ENCODE measurements at places on chromosomes 5 and 9.

DNA sequence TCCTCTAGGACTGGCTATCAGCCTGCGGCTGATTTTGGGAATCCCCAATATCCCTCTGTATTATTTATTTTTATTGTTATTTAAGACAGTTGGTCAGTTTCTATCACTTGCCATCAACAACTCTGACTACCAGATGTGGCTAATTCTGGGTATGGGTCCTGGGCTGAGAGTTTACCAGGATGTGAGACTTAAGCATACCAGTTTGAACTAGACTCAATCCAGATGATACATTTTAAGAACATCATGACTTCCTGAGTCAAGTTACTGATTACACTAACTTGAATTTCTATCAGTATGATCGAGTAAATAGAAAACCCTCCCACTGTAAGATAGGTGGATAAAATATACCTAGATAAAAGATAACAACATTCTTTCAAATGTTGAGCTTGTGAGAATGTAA lies 634.0 kb downstream of the MAT2B start:
- no peak for DNase-seq

- DNase-seq: no peak
Observed at GRCh38 chr5:115262011-115262320, 711 bp downstream of the PGGT1B start.

DNA sequence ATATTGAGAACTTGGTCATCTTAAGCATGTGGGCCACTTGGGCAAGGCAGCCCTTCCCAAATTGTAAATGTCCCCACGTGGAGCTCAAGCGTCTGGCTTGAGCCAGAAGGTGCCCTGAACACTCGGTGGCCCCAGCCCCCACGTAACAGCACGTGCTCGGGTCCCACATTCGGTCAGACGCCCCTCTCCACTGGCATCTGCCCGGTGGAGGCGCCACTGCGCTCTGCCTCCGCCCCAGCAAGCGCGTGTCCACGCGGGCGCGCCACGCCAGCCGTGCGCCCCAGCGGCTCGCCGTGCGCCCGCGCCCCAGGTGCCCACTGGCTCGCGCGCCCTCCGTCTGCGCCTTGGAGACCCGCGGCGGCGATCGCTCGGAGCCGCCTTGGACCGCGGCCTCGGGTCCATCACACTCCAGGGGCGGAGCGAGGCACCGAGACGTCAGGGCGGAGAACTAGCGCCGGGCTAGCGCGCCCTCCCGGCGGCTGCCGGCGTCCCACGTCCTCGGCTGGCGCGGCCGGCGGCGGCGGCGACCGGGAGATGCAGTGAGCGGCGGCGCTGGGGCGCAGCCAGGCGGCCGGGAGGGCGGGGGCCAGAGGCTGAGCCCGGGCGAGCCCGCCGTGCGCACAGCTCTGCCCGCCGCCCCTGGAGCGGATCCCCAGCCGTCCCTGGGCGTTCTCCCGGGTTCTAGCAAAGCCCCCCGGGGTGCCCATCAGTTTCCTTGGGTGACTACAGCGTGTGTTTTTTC lies at the start of gene PALM2AKAP2:
Gene PALM2AKAP2 (plus strand): TSS at position 488 of the 742 bp plus-strand sequence. CDS start 291 bp downstream, outside the sequence.
- DNase-seq: peak; percentile 1

GRCh38 chr5:118440496-118440895 lies 547.9 kb downstream of the DTWD2 start:
- no peak for DNase-seq

DNA sequence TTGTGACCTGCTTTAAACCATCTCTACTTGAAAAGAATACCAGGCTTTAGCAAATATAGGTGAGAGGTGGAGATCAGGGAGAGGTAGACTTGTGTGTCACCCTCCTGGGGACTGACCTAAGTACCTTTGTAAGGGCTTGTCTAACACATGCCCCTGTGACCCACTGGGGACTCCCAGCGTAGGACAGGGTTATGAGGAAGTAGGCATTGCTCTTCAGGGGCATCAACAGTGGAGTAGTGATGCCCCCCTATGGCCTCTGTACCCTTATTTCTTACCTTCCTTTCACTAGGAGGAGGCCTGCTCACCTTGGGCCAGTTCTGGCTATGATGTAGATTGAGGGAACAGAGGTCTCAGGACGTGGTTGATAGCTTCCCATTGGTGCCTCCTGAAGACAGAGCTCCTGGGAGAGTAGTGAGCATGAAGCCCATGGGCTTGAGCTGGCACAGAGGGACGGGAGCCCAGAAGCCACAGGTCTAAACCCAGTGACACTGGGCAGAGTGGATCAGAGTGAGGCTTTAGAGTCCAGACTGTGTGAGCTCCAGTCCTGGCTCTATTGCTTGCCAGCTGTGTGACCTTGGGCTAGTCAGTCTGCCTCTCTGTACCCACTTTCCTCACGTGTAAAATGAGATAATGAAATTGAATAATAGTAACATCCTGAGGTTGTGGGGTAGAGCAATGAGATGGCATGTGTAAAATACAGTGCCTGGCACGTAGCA lies 191.7 kb downstream of the AOPEP start:
- no peak for DNase-seq

All from activated T-cell treated with anti-CD3 and anti-CD28 coated beads, Interleukin-2, amount 50 U/mL, for 72 hours (primary cell).